AML-193 (cell line): ENCODE measurements at places on chromosomes 3 and 15.

DNA sequence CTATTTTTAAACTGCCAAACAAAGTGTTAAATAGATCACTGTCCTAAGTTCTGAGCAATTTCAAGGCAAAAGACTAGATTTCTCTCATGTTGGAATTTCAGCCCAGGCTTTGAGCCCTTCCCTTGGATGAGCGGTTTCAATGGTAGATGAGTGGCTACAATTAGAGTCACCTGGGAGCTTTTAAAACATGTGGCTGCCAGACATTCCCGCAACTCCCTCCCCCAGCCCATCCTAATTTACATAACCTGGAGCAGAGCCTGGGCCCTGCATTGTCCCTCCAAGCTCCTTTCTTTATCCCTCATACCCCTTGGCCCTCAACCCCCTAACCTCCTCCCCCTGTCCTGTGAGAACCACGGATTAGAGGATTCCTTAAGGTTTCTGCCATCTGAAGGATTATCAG lies 357.5 kb upstream of the UMPS start:
- DNase-seq, result no peak

GRCh38 chr3:148911592-148911991 lies 46.5 kb downstream of the CPA3 start:
- DNase-seq, result no peak

- peak; percentile 57 for DNase-seq
Observed at GRCh38 chr3:44862226-44862637, 520 bp downstream of the TMEM42 start.

- no peak for DNase-seq
Observed at GRCh38 chr3:146715170-146715569, 110.0 kb upstream of the PLSCR5 start.

- no peak for DNase-seq
Observed at GRCh38 chr15:31270767-31271166, 55.9 kb upstream of the KLF13 start.

DNA sequence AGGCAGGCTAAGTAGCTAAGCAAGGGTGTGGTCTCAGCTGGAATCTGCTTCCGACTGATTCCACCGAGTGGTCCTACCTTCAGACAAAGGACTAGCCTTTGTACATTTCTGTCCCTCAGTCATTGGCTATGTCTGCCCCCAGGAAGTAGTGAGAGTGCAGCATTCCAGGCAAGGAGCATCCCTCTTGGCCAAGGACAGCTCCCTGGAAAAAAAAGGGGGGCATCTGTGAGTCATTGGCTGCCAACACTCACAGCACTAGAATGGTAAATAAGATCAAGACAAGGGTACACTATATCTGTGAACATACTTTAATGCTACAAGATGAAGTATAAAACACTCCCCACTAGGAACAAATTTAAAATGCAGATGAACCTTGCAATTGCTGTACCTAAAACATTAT lies 66.8 kb downstream of the STAC start:
- DNase-seq, result no peak

GRCh38 chr15:96366526-96366877 lies 36.0 kb downstream of the NR2F2 start:
- DNase-seq, result no peak

DNA sequence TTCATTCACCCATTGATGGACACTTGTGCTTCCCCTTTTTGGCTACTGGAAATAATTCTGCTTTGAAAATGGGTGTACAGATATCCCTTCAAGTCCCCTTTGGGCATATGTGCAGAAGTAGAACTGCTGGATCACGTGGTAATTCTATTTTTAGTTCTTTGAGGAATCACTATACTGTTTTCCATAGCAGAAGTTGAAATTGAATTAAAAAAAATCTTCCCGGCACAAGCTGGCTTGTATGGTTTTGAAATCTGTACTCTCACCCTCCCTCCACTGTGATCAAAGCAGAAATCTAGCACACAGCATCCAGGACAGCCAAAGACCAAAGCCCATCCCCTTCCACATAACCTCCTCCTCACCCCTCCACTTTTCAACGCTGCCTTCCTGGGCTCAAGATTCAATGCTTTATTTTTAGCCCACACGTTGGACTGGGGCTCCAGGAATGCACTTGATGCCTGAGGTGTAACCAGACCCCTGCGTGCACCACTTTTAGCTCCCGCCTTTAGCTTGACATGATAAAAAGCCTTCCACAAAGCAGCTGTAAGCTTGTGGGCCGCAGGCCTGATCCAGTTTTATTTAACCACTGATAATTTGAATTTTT lies 29.9 kb downstream of the TMEM40 start:
- DNase-seq, result no peak

GRCh38 chr3:192372616-192373015 lies 354.7 kb downstream of the FGF12 start:
- no peak for DNase-seq

DNA sequence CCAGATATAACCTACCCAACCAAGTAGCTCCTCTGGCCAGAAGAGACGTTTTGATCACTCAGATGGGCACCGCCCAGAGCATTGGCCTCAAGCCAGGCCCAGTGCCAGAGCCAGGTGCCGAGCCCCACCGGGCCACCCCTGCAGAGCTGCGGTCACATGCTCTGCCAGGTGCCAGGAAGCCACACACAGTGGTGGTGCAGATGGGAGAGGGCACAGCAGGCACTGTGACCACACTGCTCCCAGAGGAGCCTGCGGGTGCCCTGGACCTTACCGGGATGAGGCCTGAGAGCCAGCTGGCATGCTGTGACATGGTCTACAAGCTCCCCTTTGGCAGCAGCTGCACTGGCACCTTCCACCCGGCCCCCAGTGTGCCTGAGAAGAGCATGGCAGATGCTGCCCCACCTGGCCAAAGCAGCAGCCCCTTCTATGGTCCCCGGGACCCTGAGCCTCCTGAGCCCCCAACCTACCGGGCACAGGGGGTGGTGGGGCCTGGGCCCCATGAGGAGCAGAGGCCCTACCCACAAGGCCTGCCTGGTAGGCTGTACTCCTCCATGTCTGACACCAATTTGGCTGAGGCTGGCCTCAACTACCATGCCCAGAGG lies 19.1 kb upstream of the APEH start:
- DNase-seq, result no peak

DNA sequence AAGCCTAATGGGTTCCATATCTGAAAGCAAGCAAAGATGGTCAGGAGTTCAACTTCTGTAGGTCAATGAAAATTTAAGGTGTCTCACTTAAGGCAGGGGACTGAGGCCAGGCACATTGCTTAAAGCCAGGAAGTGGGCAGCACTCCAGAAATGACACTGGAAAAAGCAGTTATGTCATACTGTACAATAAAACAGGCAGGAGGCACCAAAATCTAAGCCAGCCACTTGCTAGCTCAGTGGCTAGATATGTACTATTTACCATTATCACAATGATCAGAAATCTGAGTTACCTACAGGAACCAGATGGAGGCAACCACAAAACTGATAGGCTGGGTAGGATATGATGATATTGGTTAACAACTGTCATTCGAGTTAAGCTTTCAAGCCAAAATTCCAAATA lies 57.3 kb downstream of the FRMD5 start:
- DNase-seq, result no peak

DNA sequence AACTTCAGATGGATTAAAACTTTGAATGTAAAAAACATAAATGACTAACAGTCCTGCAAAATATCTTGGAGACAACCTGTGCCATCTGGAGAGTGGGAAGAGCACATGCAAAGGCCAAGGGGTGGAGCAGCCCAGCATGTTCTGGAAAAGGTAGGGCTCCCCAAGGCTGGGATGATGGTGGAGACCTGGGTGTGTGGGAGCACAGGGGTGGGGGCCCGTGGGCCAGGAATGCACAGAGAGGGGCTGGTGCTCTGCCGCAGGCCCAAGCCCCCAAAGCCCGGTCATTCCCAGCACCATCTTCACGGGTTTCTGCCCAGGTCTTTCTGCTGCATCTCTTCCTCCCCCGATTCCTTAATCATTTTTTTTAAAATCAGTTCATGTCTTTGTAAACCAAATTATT lies 9.7 kb upstream of the GATA2 start:
- no peak for DNase-seq

GRCh38 chr3:160402221-160403027 lies 3.0 kb downstream of the SMC4 start:
- DNase-seq, result no peak

GRCh38 chr3:89227218-89227617 lies 119.8 kb downstream of the EPHA3 start:
- DNase-seq, result no peak

DNA sequence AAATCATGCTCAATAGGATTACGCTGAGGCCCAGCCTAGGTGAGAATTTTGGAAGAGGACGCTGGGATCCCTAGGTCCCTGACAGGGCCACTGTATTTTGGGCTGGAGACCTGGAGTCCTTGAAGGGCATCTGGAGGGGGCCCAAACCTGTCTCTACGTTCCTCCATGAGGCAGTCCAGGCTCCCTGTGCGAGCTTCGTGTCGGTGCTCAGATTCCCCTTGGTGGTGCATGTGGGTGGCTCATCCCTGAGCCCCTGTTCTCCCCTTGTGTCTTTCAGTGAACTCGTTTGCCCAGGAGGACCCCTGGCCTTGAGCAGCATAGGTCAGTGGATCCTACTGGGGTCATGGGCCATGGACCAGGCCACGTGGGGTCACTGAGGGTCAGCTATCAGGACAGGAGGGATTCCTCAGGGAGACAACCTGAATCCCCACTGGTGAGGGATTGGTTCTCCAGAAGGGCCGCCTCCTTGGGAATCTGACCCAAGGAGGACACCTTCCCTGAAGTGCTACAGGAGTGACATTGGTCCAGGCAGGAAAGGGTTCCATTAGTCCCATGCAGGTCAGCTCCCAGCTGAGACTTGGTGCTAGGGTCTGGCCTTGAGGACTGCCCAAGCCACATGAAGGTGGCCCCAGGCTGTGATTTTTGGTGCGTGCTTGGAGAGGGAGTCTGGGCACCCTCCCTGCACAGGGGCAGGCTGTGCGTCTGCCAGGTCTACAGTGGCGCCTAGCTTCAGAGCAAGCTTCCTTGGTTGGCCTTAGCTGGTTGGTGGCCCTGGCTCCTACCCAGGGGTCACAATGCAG lies 229.8 kb downstream of the SNRPN start:
- no peak for DNase-seq

DNA sequence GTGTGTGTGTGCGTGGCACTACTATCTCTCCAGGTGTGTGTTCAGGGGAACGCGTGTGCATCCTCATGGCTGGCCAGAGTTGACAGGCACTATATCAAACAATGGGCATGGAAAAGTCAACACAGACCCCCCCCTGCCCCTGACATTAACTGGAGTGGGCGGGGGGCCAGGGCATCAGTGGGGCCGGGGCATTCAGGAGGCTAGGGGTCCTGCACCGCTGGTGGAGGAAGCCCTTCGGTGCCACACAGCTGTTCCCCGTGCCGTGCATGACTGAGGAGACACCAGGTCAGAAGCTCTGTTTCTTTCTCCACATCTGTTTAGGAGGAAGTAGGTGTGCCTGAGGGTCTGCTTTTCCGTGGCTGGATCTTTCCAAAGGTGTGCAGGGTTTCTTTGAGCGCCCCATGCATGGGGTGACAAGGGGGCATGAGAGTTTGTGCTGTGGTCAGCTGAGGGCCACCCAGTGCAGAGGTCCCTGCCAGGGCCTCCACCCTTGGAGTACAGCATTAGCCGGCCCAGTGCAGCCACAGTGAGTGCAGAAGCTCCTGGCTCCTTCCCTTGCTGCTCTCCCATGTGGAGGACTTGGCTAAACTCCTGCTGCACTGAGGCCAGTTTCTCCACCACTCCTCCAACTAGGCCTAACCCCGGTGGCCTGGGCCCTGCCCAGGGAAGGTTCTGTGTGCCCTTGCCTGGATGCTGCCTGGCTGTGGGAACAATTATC lies 7.5 kb downstream of the C3orf22 start:
- DNase-seq, result no peak

- DNase-seq, result no peak
Observed at GRCh38 chr3:70276901-70277300, 35.5 kb downstream of the MDFIC2 start.

GRCh38 chr15:38059665-38060064 lies 125.2 kb downstream of the TMCO5A start:
- no peak for DNase-seq

DNA sequence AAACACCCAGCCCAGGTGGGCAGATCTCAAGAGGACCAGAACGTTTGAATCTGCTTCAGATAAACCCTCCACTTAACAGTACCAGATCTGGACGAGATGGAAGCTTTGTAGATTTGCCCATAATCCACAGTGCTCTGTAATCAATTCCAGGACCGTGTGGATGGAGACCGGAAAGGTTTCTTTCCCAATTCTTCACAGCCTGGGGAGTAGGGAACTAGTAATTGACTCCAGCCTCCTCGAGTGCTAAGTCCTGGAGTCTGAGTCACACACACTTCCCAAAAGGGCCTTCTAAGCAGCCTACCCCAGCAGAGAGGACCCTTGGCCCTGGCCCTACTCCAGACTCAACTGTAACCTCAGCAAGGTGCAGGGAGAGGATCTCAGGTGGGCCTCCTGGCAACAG lies 56.2 kb upstream of the TSEN2 start:
- no peak for DNase-seq

- no peak for DNase-seq
Observed at GRCh38 chr3:33095436-33095835, 1.5 kb downstream of the GLB1 start.

DNA sequence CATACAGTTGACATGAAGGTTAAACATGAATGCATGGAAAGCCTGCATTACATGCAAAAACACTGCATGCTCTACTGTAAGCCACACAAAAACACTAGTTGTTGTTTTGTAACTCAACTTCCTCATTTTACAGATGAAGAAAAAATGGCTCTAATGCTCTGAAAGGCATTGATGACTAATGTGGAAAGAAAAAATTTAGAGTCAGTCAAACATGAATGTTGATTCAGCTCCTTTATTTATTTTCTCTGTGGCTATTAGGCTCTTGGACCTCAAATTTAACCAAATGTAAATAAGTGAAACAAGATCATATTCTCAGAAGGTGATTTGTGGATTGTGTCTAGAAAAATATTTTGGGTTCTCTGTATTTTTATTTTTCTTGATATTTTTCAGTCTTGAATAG lies 336.7 kb upstream of the ZNF717 start:
- peak; percentile 3 for DNase-seq

DNA sequence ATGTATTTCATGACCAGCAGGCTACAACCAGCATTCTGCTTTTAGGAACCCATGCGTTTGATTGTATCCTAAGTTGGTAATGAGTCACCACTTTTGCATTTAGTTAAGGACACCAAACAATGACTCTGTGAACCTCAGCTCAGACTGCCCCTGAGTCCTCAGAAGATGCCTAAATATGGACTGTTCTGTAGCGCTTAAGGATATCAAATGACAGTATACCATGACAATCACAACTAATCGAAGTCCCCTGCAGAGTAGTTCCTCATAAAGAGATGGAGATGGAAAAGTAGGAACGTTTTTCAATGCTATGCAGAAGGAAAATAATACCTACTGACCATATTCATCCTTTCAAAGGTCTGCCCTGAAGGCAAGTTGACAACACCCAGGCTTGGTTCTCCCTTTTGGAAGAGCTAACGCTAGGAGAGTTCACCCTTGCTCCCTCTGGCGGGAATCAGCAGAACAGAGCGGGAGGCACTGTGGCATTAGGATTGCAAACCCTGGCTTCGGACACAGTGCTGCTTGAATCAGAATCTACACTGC lies 508.6 kb downstream of the FHIT start:
- no peak for DNase-seq

- DNase-seq, result no peak
Observed at GRCh38 chr3:119538772-119539171, 20.6 kb downstream of the CD80 start.

GRCh38 chr15:43239732-43240491 lies 19.1 kb upstream of the EPB42 start:
- peak; percentile 85 for DNase-seq
